ENCODE measurements at places on chromosomes 2 and 18.

- no peak for DNase-seq
Measured at GRCh38 chr2:26099933-26100332, 66.0 kb downstream of the RAB10 start.

- peak; percentile 7 for DNase-seq
Measured at GRCh38 chr2:215967590-215968378, 45.6 kb downstream of the MREG start.

- DNase-seq: no peak
Measured at GRCh38 chr2:1363367-1363766, 49.9 kb upstream of the TPO start.

DNA sequence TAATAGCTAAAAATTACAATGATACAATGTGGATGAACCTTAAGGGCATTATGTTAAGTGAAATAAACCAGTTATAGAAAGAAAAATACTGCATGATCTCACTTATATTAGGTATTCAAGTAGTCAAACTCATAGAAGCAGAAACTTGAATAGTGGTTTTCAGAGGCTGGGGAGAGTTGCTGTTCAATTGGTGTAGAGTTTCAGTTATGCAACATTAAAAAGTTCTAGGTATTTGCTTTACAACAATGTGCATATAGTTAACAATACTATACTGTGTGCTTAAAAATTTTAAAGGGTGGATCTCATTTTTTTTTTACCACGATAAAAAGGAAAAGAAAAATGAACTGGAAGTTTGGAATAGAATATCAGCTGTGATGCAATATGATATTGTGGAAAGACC, 479.1 kb downstream of the SPAG16 start:
- no peak for DNase-seq

- DNase-seq: no peak
Measured at GRCh38 chr18:78901923-78902794, 77.5 kb upstream of the SALL3 start.

GRCh38 chr2:147998203-147998602, 22.3 kb downstream of the ORC4 start:
- no peak for DNase-seq

- no peak for DNase-seq
Measured at GRCh38 chr18:77567205-77567604, 317.6 kb downstream of the GALR1 start.

- no peak for DNase-seq
Measured at GRCh38 chr2:43276962-43277391, 50.6 kb upstream of the ZFP36L2 start.

- no peak for DNase-seq
Measured at GRCh38 chr2:120702801-120703200, 32.9 kb upstream of the GLI2 start.

DNA sequence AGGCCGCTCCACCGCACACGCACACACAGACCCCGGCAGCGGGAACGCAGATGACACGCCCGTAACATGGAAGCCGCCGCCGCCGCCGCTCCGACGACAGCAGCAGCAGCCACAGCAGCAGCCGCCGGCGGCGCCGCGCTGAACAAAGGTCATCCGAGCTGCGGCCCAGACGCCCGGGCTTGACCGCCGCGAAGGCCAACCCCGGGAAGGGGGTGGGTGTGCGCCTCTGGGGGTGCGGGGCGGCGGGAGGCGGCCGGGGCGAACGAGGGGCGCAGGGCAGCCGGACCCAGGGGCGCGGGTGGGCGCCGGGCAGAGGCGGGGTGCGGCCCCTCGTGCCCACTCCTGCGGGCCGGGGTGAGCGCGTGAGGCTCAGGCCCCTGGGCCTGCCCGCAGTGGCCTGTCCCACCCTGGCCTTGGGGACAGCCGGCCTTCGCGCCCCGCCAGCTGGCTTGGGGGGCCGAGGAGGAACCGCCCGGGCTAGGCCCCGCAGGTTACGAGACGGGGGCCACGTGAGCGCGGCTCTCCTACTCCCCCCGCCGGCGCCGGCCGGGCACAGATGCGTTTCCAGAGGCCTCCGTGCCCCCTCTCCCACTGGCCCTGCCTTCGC, 1.0 kb upstream of the ZNF532 start:
- peak; percentile 50 for DNase-seq

GRCh38 chr2:62675062-62675461, 30.5 kb upstream of the EHBP1 start:
- DNase-seq: no peak

DNA sequence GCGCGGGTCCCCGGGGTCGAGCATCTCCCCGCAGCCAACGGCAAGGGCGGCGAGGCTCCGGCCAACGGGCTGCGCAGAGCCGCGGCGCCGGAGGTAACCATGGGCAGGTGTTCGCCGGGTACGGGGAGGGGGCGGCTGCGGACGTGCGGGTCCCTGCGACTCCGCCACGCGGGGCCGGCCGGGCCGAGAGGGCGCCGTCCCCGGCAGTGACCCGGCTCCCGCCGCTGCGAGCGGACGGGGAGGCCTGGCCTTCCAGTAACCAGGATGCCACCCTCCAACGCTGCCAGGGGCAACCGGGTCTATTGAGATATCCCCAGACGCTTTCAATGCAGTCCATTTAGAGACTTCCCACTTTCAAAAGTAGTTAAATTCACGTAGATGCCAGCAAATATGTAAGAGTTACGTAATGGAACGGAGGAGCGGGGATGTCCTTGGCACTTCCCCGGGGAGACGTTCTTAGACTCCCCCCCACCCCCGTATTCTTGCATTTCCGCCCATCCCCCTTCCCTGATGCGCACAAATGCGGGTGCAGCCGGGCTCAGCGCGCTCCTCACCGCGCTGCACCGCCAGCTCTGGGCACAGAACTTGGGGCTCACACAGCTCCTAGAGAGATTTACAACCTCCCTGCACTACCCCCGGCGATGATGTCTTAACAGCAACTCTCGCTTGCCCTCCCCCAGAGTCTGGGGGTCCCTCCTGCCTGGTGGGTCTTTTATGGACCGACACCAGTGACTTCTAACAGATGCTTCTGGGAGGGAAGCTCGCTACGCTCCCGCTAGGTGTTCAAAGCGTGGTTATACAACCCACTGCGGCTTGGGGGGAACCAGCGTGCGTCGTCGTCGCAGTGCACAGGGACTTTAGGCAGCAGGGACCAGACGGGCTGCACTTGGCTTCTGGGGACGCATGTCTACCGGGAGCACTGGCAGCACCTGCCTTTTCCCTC, 657 bp downstream of the SGPP2 start:
- DNase-seq: peak; percentile 54

DNA sequence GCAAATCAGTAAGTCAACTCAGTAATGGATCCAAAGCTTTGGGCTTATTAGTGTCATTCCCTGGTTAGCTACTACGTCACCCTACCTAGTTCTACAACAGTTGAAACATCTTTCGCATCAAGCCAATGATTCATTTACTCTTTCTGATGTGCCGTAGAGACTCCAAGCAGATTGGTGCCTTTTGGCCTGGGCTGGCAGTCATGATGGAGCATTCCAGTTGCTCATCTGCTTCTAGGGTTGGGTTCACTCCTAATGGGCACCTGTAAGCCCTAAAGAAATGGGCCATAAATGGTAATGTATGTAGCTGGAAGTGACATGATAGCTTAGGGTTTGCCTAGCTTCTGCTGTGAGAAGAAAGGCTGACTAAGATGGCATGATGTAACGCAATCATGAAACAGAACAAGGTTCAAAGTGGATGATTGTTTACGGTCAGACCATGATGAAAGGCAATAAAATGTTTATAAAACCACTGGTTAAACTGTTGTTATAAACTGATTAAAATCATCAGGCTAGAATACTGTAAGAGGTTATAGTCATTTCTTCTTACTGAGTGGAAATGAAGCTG, 20.4 kb upstream of the CCL20 start:
- no peak for DNase-seq

DNA sequence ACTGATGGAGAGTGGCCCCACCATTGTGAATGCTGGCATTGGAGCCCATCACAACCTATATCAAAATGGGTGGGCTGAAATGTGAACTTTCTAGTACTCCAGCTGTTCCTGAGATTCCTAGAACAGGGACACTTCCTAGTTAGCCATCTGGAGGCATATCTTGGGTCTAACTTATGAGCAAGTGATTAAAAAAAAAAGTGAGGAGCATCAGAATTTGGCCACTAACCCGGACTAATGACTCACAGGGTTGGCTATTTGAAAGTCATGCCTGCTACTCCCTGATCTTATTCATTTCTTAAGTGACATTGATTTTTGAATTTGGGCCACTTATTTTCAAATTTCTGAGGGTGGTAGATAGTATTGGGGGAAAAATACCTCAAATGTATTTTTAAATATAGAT, 216.6 kb downstream of the HRH4 start:
- no peak for DNase-seq

DNA sequence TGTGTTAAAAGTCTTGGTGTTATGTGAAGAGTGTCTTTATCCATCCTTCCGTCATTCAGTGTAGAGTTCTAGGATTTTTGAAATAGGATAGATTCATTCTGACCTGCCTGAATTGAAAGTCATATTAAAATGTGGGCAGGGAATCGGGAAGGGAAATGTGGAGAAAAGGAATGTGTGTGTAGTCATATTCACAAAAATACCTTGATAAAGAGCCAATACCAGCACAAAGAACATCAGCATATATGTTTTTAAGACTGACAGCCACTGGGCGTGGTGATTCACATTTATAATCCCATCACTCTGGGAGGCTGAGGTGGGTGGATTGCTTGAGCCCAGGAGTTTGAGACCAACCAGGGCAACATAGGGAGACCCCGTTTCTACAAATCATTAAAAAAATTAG, 188.1 kb downstream of the CAMKMT start:
- DNase-seq: no peak

DNA sequence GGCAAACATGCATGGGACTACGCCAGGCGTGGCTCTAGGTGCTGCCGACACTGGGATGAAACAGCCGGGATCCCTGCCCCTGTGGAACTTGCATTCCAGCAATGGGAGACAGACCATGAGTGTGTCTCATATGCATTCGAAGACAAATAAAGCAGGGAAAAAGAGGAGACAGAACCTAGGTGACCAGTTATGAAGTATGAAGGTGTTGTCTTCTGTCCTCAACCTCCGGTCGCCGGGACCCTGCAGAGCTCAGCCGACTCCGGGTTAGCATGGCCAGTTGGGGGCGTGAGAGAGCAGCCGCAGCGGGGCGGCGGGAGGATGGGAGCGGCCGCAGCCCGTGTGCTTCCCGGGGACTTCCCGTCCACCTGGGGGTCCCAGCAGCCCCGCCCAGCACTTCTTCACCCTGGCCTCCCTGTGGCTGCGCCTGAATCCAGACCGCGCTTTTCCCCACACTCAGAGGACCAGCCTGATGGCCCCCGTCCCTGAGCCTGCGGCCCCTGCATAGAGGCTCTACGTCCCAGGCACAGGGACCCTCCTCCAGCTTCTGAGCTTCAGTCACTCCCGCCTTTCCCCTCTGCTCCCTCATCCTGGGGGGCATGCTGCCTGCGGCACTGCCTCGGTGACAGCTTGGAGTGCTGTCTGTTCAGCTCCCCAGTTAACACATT, 11.4 kb downstream of the ID2 start:
- peak; percentile 63 for DNase-seq

GRCh38 chr2:197168705-197169104, 141.9 kb downstream of the ANKRD44 start:
- DNase-seq: peak; percentile 81

GRCh38 chr18:37853706-37854105, 288.1 kb upstream of the CELF4 start:
- DNase-seq: no peak

DNA sequence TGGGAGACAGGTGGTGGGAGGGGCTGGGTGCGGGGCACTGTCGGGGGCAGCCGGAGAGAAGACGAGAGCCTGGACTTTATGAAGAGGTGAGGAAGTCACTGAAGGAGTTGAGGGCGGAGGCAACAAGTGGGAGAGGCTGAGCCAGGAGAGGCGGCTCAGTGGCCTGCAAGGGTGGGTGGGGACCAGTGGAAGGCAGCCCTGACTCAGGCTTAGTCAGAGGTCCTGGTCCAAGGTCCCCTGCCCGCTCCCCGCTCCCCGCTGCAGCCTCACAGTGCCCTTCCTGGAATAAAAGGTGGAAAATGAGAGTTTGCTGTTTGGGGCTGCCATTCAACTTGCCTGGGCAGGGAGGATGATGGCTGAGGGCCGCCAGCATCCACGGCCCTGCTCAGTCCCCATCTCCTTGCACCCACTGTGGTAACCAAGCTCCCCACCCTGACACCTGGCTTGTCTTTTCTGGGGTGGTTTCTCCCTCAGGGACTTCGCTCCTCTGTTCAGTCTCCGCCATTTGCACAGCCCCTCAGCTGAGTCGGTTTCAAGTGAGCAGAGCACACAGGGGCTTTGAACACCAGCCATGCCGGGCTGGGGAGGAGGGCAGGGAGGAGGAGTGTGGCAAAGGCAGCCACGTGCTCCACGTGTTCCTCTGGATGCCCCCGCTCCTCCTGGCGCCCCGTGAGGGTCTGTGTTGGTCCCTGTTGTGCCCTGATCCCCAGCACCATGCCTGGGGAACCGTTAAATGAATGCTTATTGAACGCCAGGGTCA, 13.7 kb upstream of the RALB start:
- no peak for DNase-seq

DNA sequence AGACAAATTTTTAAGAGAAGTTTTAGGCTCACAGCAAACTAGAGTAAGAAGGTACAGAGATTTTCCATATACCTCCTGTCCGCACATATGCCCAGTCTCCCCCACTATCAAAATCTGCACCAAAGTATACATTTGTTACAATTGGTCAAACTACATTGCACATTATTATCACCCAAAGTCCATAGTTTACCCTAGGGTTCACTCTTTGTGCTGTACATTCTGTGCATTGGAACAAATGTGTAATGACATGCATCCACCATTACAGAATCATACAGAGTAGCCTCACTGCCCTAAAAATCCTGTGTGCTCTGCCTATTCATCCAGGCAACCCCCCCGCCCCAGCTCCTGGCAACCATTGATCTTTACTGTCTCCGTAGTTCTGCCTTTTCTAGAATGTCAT, 61.7 kb upstream of the SPRED2 start:
- DNase-seq: no peak

- no peak for DNase-seq
Measured at GRCh38 chr2:239184968-239185903, 215.6 kb downstream of the HDAC4 start.

DNA sequence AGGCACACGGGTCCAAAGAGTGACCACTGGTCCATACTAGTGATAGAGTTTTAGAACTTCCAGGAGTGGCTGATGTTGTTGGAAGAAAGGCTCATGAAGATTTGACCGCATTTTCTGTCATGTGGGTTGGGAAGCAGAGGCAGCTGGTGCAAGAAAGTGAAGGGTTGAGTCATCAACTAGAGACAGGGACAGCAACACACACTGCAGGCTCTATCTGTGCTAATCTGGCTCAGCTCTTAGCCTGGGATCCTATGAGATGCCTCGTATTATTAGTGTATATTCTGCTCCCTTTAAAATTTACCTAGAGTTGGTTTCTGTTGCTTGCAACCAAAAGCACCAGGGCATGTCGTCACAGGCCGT, 2.5 kb upstream of the SH3RF3 start:
- DNase-seq: no peak

- no peak for DNase-seq
Measured at GRCh38 chr2:219485201-219485580, 13.5 kb upstream of the GMPPA start.

GRCh38 chr2:107569496-107569895, 257.2 kb upstream of the RGPD4 start:
- no peak for DNase-seq

GRCh38 chr2:219775506-219775905, 148.1 kb downstream of the SLC4A3 start:
- no peak for DNase-seq

Measured in stimulated activated CD4-positive, alpha-beta T cell treated with anti-CD3 and anti-CD28 coated beads, Interleukin-15, amount 100 ng/mL, for 24 hours (primary cell).